ENCODE measurements at places on chromosomes 2 and 18.

GRCh38 chr2:64393383-64394010, 60.5 kb upstream of the LGALSL start:
- no peak for DNase-seq

DNA sequence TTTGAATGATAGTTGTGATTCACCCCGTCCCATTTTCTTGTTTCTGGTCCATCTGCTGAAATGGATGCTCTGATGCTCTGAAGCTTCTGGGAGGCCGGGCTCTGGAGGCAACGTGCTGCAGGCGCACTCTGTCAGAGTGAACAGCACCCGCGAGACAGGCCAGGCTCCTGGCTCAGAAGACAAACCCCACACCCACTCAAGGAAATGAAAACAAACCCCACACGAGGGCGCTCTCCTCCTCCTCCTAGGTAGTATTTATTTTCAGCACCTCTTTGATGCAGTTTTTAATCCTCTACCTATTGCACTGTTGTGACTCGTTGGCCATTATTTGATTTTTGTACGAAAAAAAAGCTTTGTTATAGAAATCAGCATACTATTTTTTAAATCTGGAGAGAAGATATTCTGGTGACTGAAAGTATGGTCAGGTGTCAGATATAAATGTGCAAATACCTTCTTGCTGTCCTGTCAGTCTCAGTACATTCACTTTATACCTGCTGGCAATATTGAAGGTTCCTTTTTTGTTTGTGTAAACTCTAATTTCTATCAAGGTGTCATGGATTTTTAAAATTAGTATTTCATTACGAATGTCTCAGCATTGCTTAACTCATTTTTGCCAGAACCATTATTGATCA, 10.3 kb upstream of the CHST10 start:
- DNase-seq: peak; percentile 58

DNA sequence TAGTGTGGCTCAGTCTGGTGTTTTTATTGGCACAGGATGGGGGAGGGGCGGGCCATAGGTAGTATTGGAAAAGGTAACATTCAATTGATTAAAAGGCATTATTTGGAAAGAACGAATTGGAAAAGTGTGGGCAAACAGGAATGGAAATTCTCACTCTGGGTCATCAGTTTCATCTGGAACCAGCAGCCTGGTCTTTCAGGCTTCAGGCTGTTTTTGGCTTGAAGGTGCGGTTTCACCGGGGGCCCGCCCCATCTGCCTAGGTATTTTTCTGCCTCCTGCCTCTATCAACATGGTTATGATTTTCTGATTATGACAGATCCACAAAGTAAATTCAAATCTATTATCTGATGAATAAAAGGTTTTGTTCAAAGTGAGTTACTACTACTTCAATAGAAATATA, 59.5 kb upstream of the CD28 start:
- DNase-seq: no peak

- DNase-seq: no peak
These were observed 93.5 kb upstream of the B3GNT2 start for GRCh38 chr2:62102402-62102920.

- DNase-seq: no peak
These were observed 916 bp downstream of the TAF4B start for GRCh38 chr18:26227051-26227670.

DNA sequence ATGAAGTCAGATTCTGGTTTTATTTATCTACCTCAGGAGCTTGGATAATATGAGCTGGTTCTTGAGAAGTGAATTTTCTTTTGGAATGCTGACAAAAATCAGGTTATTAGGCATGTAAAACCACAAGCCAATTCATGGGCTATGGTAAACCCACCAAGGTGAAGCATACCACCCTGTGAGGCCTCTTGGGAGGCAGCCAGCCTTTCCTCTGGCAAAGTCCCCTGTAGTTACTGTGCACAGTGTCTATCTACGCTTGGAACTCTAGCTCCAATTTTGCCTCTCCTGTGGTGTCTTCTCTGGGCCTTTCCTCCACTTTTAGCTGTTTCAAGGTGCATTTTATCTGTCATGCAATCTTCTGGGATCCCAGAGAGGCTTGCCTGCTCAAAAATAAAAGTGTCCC, 242.7 kb upstream of the ZSWIM2 start:
- DNase-seq: no peak

DNA sequence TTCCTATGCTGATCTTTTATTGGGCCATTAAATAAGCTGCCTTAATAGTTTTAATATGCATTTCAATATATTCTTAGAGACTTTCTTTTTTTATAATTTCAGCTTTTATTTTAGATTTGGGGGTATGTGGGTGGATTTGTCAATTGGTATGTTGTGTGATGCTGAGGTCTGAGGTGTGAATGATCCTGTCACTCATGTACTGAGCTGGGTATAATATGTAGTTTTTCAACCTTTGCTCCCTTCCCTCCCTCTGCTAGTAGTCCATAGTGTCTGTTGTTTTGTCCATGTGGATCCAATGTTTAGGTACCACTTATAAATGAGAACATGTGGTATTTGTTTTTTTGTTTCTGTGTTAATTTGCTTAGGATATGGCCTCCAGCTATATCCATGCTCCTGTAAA, 35.5 kb upstream of the PROKR1 start:
- DNase-seq: no peak

GRCh38 chr18:37065254-37065653, 236.3 kb downstream of the KIAA1328 start:
- no peak for DNase-seq

GRCh38 chr18:49865401-49865800, 52.1 kb upstream of the ACAA2 start:
- no peak for DNase-seq

DNA sequence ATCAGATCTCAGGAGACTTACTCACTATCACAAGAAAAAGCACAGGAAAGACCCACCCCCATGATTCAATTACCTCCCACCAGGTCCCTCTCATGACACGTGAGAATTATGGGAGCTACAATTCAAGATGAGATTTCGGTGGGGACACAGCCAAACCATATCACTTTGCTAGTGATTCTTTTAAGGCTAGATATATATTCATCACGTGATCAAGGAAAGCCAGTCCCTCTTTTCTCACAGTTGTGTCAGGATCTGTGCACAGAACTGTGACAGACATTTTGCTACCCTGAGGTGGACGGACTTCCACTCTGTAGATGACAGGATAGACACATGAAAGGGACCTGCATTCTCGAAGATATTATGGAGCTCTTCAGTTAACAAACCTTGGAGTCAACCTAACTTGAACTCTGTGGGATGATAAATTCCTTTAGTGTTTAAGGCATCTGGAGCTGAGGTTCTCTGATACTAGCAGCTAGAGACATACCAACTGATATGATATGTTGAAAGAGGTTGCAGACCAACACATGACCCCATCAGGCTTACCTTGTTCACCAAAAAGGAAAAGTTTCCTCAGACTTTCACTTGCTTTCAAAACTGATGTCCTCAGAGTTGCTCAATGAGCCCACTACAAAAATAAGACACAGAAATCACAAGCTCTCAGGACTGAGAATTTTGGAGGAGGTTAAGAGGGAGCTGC, 66.3 kb upstream of the SCG2 start:
- no peak for DNase-seq

DNA sequence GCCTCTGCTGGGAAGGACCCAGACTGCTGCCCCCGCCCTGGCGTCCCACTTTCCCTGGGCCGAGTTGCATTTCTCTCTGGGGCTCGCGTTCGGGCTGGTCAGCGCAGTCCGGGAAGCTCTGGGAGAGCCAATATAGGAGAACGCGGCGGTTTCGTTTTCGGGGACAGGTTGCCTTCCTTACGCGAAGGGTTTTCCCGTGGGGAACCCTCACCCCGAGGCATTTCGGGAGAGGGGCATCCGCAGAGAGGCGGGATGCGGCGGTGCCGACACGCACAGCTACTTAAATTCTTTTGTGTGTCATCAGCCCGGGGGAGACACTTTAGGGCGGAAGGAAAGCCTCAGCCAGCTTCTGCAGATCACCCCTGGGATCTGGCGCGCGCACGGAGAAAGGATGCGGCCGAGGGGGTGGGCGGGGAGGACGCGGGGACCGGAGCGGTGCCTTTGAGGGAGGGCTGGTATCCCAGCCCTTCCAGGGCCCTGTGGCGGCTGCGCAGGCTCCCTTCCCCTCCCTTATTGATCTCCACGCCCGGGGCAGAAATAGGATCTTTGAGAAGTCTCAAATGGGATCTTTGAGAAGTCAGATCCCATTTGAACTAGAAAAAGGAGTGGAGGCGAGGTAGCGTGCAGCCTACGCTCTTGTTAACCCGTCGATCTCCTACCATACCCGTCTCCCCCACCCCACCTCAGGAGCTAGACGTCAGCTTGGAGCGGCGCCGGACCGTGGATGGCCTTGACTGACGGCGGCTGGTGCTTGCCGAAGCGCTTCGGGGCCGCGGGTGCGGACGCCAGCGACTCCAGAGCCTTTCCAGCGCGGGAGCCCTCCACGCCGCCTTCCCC, 1.2 kb downstream of the GATA6 start:
- DNase-seq: no peak

- peak; percentile 66 for DNase-seq
These were observed 30.9 kb downstream of the MBP start for GRCh38 chr18:77101410-77102258.

DNA sequence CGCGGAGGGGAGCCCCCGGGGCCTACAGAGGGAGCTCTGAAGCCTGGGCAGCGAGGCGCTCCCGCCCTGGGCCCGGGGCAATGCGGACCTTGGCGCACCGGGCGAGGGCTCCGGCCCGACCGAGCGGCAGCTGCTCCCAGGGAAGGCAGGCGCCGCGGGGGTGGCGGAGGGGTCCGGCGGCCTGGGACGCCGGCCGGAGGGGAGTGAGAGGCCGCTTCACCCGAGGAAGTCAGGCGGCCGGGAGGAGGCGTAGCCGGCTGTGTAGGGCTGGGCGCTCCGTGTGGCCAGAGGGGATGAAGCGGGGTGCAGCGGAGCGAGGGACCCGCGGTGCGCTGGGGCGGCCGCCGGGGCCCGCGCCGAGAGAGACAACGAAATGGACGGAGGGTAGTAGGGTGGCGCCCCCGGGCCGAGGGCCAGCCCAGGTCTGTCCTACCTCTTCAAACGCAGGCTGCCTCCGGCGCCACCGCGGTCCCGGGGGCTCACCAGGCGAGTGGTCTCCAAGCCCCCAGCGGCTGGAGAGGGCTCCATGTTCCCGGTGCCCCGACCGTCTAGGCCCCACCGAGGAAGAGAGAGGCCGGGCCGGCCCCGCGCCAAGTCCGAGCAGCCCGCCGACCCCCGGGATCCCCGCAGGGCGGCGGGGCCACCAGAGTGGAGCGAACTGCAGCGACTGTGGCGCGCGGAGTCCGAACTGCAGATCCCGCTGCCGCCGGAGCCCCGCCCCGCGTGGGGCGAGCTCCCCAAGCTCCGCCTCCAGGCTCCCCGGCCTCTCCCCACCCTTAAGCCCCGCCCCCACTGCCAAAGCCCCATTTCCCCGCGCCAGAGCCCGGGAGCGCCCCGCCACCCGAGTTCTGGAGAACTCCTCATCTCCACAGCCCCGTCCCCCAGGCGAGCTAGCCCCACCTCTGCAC, at the start of gene SLC30A3:
SLC30A3 (minus strand) TSS at position 669 of the 908 bp plus-strand sequence; CDS start at position 528, 141 bp downstream.
- peak; percentile 75 for DNase-seq

DNA sequence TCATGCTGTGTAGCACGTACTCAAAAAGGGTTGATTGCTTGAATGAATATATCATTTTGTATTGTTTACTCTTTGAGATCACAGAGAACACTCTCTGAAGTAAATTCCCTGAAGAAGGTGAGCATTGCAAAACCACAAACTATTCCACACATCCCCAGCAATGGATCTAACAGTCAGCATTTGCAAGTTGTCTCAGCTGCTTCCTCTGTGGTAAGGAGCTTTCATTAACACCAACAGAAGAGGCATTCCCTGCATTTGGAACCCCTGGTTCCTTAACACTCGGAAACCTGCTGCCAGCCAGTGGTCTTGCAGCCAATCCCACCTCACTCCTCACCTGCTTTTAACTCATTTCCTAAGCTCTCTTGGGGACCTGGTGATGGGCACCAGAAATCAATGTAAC, 108.4 kb downstream of the IRS1 start:
- DNase-seq: no peak

GRCh38 chr2:27241761-27242613, 20.9 kb downstream of the SLC30A3 start:
- no peak for DNase-seq

GRCh38 chr2:128472789-128473174, 154.1 kb upstream of the HS6ST1 start:
- no peak for DNase-seq

GRCh38 chr18:50338122-50338521, 36.7 kb upstream of the SKA1 start:
- DNase-seq: no peak

DNA sequence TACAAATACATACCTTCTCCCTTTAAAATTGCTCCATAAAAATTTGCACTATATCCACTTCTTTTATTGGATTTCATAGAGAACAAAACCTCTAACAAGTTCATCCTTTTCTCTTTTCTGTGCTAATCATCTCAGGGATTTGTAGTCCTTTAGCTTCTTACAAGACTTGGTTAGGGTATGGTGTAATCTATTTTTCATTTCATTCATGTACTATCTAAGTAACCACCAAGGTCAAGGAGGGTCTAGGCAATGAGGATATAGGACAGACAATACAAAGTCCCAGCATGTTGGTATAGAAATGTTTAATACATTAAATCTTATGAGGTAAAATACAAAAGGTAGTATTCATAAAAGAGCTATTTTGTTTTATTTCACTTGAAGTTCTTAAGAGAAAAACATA, 17.5 kb downstream of the C2orf69 start:
- DNase-seq: no peak

DNA sequence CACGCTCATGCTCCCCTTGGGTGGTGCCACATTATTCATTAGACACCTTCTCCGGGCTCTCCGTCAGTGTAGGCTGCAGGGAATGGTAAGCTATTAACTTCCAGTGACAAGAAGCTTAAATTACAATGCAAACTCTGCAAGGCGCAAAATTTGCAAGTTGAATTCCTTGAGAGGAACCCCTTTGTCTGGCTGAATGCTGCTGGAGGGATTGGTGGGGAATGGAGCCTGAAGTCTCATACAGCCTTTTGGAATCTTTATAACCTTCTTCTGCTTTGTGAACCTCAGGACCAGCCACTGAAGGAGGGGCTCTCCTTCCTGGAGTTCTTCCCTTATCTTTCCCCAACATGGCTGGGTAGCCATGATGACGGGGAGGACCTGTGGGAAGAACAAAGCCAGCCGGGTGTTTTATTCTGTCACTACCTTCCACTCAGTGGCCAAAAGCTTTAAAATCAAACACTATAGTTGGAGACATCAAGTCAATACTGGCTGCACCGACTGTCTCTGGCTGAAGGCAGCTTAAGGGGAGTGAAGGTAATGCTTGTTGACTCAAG, 220.9 kb upstream of the EPHA4 start:
- DNase-seq: no peak

DNA sequence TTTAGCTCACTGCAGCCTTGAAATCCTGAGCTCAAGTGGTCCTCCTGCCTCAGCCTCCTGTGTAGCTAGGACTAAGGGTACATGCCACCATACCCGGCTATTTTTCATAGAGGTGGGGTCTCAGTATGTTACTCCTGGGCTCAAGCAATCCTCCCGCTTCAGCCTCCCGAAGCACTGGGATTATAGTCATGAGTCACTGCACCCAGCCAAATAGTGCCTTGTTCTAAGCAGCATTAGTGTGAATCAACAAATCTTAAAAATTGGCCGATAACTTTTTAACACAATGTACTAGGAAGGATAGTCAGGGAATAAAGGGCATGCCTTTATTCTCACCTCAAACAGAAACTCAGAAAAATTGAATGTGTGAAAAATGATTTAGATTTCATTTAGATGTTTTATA, 51.6 kb downstream of the XRCC5 start:
- no peak for DNase-seq

Measured in activated T-cell treated with anti-CD3 and anti-CD28 coated beads for 48 hours (primary cell).